GM12892 (cell line): ENCODE measurements at places on chromosomes 6 and 20.

- DNase-seq = no peak
These were observed 88.9 kb upstream of the ATXN1 start for GRCh38 chr6:16849988-16850680.

- no peak for DNase-seq
These were observed 76.8 kb downstream of the BMP6 start for GRCh38 chr6:7802662-7803061.

- DNase-seq = no peak
These were observed 28.3 kb downstream of the RSPO4 start for GRCh38 chr20:973785-974194.

- DNase-seq = no peak
These were observed 5.1 kb downstream of the SYCP2L start for GRCh38 chr6:10891960-10892359.

DNA sequence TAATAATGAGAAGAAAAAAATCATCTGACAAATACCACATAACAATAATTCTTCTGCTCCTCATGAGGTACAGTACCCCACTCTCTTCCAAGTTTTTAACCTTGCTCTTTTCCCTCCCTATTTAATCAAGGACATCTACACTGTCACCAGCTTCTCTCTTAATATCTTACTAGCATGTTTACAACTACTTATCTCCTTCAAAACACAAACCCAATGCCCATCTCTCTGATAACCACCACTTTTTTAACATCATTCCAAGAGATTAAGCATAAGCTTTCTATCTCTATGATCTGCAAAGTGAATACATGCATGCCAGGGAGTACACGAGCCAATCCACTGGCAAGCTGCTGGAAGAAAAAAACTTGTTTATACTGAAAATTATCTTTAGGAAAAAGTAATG, 10.3 kb downstream of the CEP85L start:
- no peak for DNase-seq

DNA sequence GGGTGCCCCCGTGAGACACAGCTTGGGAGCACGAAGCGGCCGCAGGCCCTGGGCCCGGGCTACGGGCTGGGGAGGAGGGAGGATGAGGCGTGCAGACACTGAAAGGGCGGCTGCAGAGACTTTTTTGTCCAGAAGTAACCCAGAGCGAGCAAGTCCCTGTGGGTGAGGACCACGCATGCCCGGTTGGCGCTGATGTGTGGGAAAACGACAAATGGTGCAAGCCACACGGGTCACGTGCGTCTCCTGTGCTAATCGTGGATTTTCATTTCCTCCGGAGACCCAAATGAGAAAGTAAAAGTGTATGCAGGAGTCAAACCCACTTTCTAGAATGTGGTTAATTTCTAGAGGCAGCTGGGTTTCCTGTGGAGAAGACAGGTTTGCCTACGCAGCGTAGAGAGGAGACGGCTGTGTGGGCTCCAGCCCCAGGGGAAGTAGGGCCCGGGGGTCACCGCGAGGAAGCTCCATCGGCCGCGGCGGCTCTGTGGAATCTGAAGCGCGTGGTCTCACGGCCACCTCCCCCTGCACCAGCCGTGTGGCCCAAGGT, 19.0 kb downstream of the DLL1 start:
- DNase-seq = peak; percentile 87

GRCh38 chr6:128079021-128079420, 178.2 kb upstream of the THEMIS start:
- no peak for DNase-seq

GRCh38 chr6:170165085-170165470, 125.8 kb downstream of the DLL1 start:
- DNase-seq = no peak

DNA sequence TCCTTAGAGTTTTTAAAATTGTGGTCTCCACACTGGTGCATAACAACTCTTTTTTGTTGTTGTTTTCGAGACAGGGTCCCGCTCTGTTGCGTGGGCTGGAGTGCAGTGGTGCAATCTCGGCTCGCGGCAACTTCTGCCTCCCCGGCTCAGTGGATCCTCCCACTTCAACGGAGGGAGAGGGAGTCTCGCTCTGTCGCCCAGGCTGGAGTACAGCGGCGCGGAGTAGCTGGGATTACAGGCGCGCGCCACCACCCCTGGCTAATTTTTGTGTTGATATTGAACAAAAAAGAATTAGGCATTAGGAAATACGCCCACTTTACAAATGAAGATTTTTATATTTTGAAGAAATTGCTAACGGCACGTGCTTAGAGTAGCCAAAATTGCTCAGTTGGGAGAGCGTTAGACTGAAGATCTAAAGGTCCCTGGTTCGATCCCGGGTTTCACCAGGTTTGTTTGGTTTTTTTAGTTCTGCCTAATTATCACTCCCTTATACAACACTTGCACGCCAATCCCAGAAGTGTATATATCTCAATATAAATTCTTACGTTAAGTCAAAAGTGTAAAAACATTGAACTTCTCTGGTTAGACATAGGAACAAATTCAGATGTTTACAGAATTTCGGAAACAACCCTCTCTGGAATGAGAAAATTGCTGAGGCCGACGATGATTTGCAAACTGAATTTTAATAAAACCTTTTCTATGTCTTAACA, 159.6 kb downstream of the TRIM27 start:
- DNase-seq = no peak

- peak; percentile 62 for DNase-seq
These were observed 942 bp downstream of the HLA-E start for GRCh38 chr6:30490026-30490876.

GRCh38 chr20:63695424-63696305, 787 bp upstream of the TNFRSF6B start:
- peak; percentile 22 for DNase-seq
